ENCODE measurements at places on chromosomes 2 and 18.

DNA sequence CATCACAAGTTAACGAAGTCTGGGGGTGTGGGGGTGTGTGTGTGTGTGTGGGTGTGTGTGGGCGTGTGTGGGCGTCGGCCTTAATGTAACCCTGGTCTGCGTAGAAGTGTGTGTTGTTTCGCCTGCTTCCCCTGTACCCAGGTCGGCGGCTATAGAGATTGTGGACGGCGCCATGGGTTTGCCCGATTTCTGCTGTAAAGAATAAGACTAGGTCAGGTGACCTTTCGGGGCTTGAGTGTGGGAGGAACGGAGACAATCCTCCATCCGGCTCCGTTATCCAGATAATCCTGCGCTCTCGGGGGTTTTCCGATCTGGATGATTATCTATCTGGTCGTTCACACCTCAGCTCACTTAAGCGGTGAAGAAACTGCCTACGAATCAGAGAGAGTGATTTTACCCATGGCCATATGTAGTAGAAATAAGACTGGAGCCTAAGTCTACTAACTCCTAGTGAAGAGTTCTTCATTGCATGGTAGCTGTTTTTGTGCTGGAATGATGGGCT, 543 bp downstream of the HADHB start:
- no peak for DNase-seq

GRCh38 chr2:30936977-30937376, 129.7 kb upstream of the CAPN13 start:
- DNase-seq, result no peak

- DNase-seq, result no peak
Observed at GRCh38 chr2:198113316-198113715, 308.9 kb downstream of the PLCL1 start.

DNA sequence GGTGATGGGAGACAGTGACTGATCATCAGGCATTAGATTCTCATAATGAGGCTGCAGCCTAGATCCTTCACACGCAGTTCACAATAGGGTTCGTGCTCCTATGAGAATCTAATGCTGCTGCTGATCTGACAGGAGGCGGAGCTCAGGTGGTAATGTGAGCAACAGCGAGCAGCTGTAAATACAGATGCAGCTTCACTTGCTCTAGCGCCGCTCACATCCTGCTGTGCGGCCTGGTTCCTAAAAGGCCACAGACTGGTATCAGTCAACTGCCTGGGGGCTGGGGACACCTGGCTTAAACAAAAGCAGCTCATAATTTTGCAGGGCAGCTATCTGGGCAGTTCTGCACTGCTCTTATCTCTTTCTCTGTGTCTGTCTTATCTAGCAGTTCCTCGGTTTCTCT, 20.4 kb upstream of the CD226 start:
- no peak for DNase-seq

- no peak for DNase-seq
Observed at GRCh38 chr2:236219411-236219810, 44.8 kb downstream of the ASB18 start.

DNA sequence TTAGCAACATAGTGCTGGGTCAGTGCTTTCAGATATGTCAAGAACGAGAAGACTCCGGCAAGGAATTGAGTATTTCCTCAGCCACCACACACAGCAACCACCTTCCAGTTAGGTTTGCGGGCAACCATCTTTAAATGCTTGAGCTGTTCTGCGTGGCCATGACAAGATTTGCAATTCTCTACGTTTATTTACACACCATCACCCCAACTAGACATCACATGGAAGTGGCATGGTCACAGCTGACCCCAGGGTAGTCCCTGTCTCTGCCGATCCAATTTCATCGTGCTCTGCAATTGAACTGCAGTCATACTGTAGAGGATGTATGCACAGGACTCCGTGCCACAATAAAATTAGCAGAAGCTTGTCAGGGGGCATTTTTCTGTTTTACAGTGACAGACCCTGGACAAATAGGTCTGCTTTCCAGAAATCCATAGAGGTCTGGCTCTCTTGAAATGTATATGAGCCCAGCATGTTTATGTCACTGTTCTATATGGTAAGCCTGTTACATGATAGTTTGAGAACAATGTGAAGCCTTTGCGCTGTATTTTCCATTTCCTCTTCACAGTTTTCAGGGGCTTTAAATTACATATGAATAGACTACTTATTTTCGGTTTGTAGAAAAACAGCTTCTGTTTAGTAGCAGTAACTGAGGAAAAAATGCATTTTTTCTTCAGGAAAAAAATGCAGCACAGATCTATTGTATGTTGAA, 605.2 kb downstream of the NR4A2 start:
- DNase-seq, result no peak

DNA sequence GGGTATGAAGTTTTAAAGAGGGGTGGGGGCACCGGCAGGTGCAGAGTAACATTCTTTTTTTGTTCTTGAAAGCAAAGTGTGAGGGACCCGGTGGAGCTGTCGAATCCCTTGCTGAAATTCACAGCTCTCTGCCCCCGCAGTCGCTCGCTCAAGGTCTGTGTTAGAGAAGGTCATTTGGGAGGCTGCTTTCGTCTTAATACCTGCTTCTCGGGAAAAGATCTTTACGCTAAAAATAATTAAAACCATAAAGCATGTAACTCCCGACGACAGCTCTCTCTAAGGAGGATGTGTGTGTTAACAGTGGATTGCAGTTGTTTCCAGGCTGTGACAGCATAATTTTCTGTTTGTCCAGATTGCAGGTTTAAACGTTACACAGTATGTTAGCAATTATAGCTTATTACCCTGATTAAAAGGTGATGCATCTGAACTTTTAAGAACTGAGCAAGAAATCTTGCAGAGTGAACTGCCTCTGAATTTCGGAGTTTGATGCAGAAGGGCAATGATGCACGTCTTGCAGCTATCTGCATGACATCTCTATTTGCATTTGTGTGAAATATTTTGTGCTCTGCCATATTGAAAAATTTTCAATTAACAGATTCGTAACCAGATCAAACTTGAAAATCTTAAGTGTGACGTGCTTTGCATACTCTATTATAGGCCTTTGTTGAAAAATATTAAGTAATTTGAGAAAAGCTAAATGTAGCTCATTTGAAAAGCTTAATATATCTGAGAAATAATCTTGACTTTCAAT, 954 bp downstream of the RAPGEF4 start:
- no peak for DNase-seq

- DNase-seq, result no peak
Observed at GRCh38 chr2:165268754-165269153, 29.5 kb downstream of the SCN2A start.

- DNase-seq, result no peak
Observed at GRCh38 chr18:50190926-50191325, 4.0 kb downstream of the MYO5B start.

DNA sequence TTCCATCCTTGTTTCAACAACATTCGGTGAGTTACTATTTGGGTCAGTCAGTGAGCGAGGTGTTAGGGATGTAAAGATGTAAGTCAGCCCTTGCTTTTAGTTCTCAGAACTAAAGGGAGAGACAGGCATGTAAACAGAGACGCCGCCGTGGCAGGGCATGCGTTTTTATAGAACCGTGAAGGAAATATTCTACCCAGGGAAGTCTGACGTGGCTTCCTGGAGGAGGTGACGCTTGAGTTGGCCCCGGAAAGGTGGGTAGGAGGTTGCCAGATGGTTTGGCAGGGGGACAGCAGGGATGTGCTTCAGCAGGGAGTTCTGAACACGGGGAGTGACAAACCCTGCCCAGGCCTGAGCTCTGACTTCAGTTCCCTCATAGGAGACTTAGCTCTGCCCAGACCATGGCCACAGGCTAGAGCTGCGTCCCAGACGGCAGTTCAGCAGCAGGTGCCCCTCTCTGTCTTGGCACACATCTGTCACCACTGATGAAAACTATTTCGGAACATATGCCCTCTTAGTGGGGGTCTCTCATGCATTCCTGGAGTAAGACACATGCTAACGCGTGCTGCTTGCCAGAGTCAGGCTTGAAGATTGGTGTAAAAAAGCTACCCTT, 23.4 kb upstream of the RPL31 start:
- DNase-seq, result no peak

- no peak for DNase-seq
Observed at GRCh38 chr2:159029936-159030335, 61.5 kb downstream of the TANC1 start.

GRCh38 chr2:207897541-207898353, 127.6 kb downstream of the PLEKHM3 start:
- no peak for DNase-seq

DNA sequence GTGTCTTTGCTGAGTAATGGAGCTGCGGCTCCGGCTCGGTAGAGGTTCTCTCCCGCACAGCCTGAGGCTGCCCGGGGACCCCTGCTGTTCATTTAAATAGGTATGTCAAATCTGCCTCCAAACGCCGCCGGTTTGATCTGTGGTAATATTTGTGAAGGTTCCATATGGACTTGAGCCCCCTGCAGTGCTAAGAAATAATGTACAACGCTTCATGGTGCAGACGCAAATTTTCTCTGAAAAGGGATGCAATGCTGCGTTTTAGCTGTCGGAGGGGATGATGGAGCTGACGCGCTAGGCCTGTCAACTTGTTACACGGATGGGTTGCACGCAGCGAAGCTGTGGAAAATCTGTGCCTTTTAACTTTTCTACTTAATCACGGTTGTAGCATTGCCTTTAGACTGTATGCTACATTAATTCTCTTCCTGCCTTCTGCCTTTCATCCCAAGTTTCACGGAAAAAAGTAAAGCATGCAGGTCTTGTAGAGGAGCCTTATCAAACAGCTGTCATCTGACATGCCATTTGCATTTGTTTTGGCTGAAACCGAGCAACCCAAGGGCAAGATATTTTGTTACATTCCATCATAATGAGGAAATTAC, 43.2 kb downstream of the MRPS9 start:
- no peak for DNase-seq

- no peak for DNase-seq
Observed at GRCh38 chr18:6428851-6429395, 14.2 kb upstream of the L3MBTL4 start.

DNA sequence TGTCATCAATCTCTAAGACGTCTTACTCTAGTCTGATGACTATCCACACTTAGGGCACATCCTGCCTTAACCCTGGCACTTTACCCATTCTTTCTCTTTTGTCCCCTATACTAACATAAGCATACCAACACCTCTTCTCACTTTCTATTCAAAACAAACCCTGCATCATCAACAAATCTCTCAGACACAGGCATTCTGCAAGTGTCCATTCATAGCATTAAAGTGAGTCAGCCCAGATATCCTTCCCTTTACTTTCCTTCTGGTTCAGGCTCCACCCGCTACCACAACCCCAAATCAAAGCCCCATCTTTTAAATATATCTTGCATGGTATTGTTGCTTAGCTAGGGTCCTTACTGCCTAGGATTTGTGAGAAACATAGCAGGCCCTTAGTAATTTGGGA, 3.8 kb downstream of the GRB14 start:
- DNase-seq, result no peak

- no peak for DNase-seq
Observed at GRCh38 chr2:205868773-205869333, 186.6 kb downstream of the NRP2 start.

- DNase-seq, result no peak
Observed at GRCh38 chr2:234502919-234503285, 6.0 kb upstream of the ARL4C start.

- no peak for DNase-seq
Observed at GRCh38 chr18:64807560-64807959, 658.7 kb upstream of the LINC00305 start.

DNA sequence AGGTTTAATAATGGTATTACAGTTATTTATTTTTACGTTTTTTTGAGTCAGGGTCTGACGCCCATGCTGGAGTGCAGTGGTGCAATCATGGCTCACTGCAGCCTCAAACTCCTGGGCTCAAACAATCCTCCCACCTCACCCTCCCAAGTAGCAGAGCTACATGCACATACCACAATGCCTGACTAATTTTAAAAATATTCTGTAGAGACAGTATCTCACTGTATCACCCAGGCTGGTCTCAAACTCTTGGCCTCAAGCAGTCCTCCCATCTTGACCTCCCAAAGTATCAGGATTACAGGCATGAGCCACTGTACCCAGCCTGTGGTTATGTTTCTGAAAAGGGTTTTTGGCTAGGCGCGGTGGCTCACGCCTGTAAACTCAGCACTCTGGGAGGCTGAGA, 120.8 kb downstream of the ESCO1 start:
- DNase-seq, result no peak

GRCh38 chr2:20633001-20633400, 17.9 kb downstream of the HS1BP3 start:
- no peak for DNase-seq

DNA sequence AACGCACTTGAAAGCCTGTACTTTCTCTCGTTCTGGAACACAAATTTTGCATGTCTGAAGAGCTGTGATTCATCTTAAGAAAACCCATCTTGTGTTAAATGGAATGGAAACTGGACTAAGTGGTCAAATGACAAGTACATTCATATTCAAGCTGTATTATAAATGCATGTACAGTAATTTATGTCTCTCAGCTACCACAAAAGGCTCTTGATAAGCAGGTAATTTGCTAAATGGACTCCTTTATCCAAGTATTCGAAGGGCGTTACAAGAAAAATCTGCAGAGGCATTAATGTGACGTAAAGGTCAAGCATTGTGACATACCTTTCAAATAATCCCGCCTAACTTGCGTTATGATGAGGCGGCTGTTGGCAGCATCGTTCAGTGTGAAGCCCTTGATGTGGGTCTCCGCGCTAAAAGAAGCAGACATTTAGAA, 66.6 kb downstream of the ABCG8 start:
- no peak for DNase-seq

GRCh38 chr2:55761526-55761925, 67.9 kb upstream of the PNPT1 start:
- no peak for DNase-seq

DNA sequence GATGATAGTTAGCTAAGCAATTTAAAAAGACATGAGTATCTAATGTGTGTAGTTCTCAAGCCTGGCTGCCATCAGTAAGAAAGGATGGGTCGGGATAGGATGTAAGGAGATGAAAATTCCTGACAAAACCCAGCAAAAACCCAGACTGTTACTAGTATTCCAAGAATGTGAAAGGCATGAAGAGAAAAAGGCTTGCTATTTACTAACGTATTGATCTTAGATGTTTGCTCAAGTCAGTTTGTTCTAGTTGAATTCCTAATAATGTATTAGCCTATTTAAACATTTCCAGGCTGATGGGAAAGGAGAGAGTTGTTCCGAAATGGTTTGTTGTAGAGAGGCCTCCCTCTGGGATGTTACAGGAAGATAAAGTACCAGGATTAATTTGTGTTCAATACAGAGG, 88.2 kb downstream of the ZNF532 start:
- no peak for DNase-seq

GRCh38 chr2:191020742-191021381, 6.9 kb upstream of the STAT1 start:
- DNase-seq, result peak; percentile 74

DNA sequence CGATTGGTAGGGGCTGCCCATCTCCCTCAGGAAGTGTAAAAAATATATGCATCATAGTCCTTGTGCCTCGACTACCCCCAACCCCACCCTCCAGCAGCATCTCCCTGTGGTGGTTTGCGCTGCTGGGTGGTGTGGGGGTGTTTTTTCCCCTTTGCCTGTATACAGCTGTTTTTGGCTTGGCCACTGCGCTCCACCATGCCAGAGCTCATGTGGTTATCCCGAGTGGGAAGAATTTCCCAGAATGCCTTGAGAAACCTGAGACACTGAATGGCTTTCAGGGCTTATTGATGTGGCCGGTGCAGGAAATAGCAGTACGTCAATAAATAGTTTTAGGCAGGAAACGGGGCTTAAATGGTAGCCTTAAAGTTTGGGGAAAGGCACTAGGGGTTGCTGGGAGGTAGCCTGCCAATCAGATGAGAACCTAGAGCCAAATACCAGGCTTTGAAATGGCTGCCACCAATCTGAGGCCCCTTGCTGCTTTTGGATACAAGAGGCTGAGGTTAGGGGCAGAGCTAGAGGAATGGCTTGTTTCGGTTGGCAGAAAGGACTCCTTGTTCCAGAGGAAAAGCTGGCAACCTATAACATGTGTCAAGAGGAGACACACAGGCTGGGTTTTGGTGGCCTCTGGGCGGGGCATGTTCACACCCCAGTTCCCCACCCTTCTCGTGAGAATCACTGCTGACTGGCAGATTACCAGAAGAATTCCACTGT, 144.1 kb downstream of the SMAD7 start:
- no peak for DNase-seq
